Hematopoietic multipotent progenitor cell treated with erythropoietin and hydrocortisone succinate and interleukin-3 and kit ligand, for 15 days (in vitro differentiated cells): ENCODE measurements at places on chromosomes 3 and 15.

- no peak for DNase-seq
Observed at GRCh38 chr15:38316311-38316710, 63.7 kb downstream of the SPRED1 start.

DNA sequence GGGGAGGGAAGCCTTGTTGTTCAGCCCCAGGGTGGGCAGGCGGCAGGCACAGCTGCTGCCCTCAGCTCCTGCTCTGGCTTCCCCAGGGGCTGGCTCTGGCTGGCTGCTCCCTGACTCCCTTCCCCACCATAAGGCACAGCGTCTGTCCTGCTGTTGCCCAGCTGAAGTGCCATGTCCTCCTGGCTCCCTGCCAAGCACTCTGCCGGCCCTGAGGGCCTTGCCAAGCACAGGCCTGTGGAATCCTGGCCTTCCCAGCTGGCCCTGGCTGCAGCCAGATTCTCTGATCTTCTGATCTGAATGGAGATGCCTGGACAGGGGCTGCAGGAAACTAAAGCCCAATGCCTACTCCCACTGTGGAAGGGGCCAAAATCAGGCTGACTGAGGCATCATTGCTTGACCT is 1.1 kb downstream of the IQCF6 start:
- no peak for DNase-seq

DNA sequence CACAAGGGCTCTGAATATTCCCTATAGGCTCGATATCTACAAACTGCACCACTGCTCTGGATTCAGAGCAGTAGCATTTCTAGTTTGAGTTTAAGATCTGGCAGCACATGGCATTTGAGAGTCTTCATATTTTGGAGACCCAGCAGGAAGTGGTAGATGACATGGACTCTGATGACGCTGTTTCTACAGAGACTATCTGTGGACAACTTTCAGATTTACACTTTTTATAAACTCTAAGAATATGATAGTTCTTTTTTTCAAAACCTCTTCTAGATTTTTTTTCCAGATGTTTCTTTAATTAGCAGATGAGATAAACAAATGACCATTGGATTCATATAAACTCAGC is 35.8 kb downstream of the ARMC8 start:
- no peak for DNase-seq

- DNase-seq, result no peak
Observed at GRCh38 chr3:14132120-14132519, 7.3 kb downstream of the TMEM43 start.

GRCh38 chr3:162597226-162597625 is 1100.6 kb downstream of the OTOL1 start:
- DNase-seq, result no peak

DNA sequence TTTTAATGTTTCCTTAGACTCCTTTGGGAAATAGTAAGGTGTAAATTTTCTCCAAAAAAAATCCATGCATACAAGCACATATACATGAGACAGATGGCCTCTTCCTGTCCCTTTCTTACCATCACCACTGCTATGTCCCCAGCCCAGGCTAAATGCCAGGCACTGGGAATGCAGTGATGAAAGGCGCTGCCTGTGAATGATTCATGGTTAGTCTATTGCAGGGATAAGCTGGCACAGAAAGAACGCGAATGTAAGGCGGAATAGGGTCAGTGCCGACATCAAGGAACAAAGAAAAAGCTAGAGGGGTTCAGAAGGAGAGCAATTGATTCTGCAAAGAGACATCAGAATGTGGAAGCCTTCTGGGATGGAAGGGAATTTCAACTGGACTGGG is 36.2 kb upstream of the CFAP161 start:
- no peak for DNase-seq

- DNase-seq, result no peak
Observed at GRCh38 chr3:122021811-122022401, at the start of gene ILDR1. TSS of gene ILDR1 (minus strand) at chr3:122022247. CDS start at chr3:122022077, 170 bp downstream.

DNA sequence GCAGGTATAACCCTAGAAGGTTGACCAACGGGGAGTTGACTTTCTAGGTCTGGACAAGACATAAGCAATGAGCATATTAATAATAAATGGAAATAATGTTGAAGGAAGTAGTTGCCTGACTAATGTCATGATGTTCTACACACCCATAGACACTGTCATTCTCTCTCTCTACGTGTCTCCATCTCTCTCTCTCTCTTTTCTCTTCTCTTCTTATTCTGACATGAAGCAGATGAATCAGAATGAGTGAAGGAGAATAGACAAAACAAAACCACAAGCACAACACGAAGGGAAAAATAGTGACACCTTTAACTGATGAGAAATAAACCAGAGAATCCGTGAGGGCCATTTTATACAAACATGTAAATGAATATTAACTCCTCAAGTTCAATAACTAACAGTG is 26.7 kb upstream of the CCDC80 start:
- no peak for DNase-seq

DNA sequence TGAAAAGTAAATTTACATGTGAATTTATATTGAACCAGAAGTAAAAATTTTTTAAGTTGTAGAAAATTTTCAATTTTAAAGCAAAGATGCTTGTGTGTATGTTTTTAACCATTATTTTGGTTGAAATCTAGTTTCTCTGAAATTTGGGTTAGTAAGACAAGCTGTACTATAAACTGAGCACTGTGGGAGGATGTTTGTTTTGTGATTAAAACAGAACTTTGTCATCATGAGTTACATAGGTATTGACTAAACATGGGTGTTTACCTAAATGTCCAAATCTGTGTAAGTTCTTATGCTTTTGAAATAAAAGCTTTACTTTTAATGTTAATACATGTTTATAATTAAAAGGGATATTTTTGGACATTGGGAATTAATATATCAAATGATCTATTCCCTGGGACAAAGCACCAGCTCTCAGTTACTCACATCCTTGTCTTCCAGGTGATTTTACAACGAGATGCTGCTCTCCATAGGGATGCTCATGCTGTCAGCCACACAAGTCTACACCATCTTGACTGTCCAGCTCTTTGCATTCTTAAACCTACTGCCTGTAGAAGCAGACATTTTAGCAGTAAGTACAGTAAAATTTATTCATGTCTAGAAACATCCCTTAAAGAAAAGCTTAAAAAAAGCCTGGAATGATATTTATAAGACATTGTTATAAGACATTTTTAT is 32.7 kb downstream of the RNF13 start:
- no peak for DNase-seq
